Sigmoid colon (tissue), 7 donors: ENCODE measurements at places on chromosomes 5 and 9. TPM values are rescaled to one million over a fixed set of nuclear protein-coding genes. Genes with fewer than 3 reads are reported as not detected.

FABP6 gene
- total RNA-seq, result not detected

DNA sequence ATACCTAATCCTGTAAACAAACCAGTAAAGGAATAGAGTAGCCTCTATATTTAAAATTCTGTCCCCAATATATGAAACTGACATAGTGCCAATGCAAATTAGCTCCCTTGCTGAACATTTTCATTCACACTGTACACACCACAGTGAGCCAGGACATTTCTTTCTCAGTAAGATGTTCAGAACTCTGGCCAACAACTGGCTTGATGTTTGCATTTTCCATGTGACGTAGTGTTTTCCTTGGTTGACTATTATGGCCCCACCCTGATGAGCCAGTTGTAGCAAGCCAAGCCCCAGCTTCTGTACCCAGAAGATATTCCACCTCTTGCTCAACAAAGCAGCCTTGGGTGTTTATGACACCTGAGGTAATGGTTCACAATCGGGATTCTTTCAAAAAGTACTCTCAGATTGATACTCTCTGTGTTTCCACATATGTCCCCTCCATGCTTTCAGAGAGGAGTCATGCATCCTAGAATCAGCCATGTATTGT is 17.7 kb upstream of the ANXA1 start:
- no peak for DNase-seq

- DNase-seq, result no peak
Measured at GRCh38 chr5:148228392-148228984, 9.8 kb upstream of the MARCOL start.

GRCh38 chr5:109062664-109063063 is 315.0 kb downstream of the FER start:
- no peak for DNase-seq

DNA sequence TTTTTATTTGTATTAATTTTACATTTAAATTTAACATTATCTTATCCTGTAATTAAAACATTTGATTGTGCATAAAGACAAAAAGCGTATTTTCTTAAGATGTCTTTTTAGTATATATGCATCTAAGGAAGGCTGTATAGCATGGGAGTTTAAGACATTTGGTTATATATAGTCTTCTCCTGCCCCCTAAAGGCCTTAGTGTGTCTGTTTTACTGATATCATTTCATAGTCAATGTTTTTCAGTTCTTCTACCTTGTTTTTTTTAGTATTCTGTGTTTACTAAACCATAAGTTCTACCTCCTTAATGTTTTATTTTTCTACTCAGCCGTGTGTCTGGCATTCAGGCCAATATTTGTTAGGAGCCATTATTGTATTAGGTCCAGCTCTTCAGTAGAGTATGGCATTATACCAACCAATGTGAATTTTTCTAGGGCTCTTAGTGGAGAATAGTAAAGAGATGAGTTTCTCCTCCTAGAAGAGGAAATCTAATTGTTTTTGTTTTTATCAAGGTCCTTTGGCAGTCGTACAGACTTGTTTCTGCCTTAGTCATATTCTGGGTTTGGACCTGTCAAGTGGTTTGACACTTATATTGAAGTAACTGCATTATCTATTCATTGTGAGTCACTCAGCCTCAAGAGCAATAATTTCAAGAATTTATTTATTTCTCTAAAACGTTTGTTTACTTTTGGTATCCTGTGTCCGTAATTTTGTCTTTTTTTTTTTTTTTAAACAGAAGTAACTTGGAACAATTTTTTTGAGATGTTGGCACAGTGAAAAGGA is 74.8 kb downstream of the SLF1 start:
- DNase-seq, result no peak

DNA sequence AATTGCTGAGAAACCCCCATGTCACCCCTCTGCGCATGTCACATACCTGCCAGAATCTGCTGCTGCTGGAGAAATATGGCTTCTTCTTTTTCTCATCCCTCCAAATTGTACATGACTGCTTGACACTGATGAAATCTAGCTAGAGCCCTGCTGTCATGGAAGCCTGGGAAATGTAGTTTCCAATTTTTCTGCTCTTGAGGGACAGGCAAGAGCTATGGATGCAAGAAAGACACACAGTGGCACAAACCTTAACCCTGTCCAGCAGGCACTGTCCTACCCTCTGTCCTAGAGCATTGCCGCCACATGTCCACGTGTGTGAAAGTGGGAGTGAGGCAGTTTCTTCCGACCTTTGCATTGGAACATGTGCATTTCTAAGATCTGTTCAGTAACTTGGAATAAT is 255.5 kb upstream of the SEMA6A start:
- no peak for DNase-seq

DNA sequence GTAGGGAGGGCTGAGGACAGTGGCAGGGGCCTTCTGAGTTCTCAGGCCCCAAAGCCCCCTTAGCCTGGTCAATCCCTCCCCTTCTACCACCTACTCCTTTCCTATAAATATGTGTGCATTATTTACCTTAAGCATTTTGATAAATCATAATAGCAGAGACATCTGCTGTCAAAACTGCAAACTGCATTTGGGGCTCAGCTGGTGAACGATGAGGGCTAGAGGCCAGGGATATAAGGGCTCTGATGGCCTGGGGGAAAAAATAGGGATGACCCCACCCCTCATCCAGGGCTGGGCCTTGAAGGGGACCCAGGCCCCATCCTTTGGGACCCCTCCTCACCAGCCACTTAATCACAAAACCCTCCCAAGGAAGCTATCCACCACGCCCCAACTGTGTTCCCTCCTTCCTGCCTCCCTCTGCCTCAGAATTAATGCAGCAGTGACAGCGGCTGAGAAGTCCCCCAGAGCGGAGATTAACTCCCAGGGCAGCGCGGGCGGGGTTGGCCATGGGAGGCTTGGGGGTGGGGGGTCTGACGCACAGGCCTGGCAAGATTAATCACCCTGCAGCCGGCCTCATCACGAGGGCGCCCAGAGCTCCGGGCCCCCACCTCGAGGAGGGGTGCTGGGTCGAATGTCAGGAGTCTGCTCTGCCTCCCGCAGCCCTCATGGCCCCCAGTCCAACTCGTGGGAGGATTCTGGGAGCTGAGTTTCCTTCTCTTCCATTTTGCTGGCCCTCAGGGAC is 42.1 kb downstream of the CXXC5 start:
- DNase-seq, result no peak

OLFML2A gene
- 67.8 TPM for total RNA-seq

DNA sequence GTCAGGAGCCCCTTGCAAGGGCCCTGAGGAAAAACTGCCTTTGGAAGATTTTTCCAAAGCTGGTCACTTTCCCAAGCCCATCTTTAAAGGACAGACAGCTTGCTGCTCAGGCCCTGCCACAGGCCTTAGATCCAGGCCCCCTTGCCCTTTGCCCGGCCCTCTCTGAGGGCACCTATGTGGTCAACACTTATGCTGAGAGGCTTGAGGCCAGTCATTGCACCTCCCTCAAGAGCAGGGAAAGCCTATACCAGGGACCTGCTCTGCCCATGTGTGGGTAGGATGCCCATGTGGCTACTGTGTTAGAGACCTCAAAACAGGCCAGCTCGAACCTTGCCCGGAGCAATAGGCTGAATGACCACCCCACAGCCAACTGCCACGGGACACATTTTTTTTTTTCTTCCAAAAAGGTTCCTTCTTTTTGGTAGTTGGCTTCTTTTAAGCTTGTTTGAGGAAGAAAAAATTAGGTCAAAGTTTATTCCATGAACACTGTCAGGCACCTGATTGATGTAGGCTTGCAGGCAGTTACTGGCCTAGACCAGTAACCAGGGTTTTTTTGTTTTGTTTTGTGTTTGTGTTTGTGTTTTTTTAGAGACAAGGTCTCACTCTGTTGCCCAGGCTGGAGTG is 3.8 kb downstream of the TCF7 start:
- DNase-seq, result no peak
